Naive thymus-derived CD4-positive, alpha-beta T cell (primary cell): ENCODE measurements at places on chromosomes 7 and 10. TPM values are rescaled to one million over a fixed set of nuclear protein-coding genes. Genes with fewer than 3 reads are reported as not detected.

- no peaks in the 10 kb centered on the region for H3K4me1 ChIP-seq
- no peak overlapping the region for H3K27ac ChIP-seq
- H3K27me3 ChIP-seq, result no peaks in the 10 kb centered on the region
- no peaks in the 10 kb centered on the region for H3K36me3 ChIP-seq
Observed at GRCh38 chr7:71325151-71325550, 193.2 kb downstream of the GALNT17 start.

DNA sequence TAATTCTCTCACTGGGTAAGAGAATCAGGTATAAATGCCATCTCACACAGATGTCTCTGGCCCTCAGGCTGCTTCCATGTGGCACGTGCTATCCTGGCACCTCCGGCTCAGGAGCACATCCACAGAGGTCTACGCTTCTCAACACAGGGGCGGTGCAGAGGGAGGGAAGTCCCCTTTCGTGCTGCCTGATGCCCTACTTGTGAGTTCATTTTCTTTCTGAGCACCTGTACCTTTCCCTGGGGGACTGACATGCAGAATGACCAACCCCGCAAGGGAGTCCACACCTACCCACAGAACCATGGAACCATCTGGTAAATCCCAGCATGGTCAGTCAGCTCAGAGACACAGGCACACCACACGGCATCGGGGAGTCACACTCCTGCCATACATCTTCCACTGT, 99.0 kb upstream of the SAMD8 start:
- H3K4me3 ChIP-seq, result no peak overlapping the region
- peaks cover 5% of the 10 kb centered on the region for H3K36me3 ChIP-seq
- no peak overlapping the region for H3K27ac ChIP-seq
- H3K27me3 ChIP-seq, result no peaks in the 10 kb centered on the region
- H3K4me1 ChIP-seq, result peaks cover 25% of the 10 kb centered on the region
- no peak for DNase-seq

- H3K4me1 ChIP-seq, result no peaks in the 10 kb centered on the region
- no peaks in the 10 kb centered on the region for H3K36me3 ChIP-seq
- H3K27ac ChIP-seq, result no peak overlapping the region
- H3K27me3 ChIP-seq, result no peaks in the 10 kb centered on the region
Observed at GRCh38 chr7:125154930-125155329, 225.3 kb upstream of the POT1 start.

- DNase-seq, result no peak
- H3K4me1 ChIP-seq, result no peaks in the 10 kb centered on the region
- H3K36me3 ChIP-seq, result no peaks in the 10 kb centered on the region
- H3K27ac ChIP-seq, result no peak overlapping the region
Observed at GRCh38 chr7:69078997-69079769, 519.1 kb upstream of the AUTS2 start.

GRCh38 chr7:73340514-73340913, 12.6 kb downstream of the FKBP6 start:
- DNase-seq, result no peak
- no peak overlapping the region for H3K27ac ChIP-seq
- no peak overlapping the region for H3K4me3 ChIP-seq
- H3K4me1 ChIP-seq, result no peaks in the 10 kb centered on the region
- H3K36me3 ChIP-seq, result no peaks in the 10 kb centered on the region

Gene AGAP6
- total RNA-seq, result 25.3 TPM

Gene NUTM2E
- total RNA-seq, result 0.64 TPM

Gene ZNF273
- total RNA-seq, result 3.8 TPM

Gene CDC14C
- not detected for total RNA-seq
